ENCODE measurements at places on chromosomes 6 and 20.

DNA sequence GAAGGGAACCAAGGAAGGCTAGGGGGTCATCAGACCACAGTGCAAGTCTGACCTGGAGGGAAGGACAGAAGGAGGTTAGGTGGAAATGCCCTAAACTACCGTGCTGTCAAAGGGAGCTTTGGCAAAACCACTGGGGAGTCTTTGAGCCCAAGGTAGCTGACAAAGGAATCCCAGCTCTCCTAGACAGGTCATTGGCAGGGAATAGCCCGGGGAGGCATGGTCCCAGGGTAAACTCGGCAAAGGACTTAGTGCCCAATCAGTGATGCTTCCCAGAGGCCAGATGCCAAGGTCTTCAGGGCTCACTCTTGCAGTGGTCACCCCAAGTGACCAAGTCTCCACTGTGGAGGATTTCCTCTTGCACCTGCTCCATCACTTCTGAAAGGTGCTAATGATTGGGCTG, 102.3 kb upstream of the CDYL start:
- no peak for DNase-seq

- no peak for DNase-seq
These were observed 268.8 kb upstream of the PLCB4 start for GRCh38 chr20:8800089-8800488.

- DNase-seq: no peak
These were observed 45.2 kb downstream of the DPPA5 start for GRCh38 chr6:73308712-73309534.

DNA sequence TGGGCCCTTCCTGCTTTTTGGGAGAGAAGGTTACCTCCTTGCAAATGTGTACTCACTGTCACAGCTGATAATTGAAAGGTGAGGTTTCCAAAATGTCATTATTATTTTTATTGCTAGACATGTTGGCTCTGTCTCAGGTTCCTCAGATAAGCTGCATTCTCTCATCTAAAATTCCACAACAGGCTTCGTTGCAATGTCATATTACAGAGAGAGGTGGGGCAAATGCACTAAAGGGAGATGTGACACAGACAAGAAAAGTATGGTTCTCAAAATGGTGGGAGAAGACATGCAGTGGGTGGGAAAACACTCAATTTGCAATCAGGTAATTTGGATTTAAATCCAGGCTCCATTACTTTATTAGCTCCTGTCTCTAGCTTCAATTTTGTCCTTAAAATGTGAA, 256.4 kb upstream of the POU3F2 start:
- no peak for DNase-seq

- no peak for DNase-seq
These were observed 353.6 kb downstream of the MAFB start for GRCh38 chr20:40335437-40335836.

- DNase-seq: no peak
These were observed 11.6 kb downstream of the TNFAIP3 start for GRCh38 chr6:137878486-137879285.

DNA sequence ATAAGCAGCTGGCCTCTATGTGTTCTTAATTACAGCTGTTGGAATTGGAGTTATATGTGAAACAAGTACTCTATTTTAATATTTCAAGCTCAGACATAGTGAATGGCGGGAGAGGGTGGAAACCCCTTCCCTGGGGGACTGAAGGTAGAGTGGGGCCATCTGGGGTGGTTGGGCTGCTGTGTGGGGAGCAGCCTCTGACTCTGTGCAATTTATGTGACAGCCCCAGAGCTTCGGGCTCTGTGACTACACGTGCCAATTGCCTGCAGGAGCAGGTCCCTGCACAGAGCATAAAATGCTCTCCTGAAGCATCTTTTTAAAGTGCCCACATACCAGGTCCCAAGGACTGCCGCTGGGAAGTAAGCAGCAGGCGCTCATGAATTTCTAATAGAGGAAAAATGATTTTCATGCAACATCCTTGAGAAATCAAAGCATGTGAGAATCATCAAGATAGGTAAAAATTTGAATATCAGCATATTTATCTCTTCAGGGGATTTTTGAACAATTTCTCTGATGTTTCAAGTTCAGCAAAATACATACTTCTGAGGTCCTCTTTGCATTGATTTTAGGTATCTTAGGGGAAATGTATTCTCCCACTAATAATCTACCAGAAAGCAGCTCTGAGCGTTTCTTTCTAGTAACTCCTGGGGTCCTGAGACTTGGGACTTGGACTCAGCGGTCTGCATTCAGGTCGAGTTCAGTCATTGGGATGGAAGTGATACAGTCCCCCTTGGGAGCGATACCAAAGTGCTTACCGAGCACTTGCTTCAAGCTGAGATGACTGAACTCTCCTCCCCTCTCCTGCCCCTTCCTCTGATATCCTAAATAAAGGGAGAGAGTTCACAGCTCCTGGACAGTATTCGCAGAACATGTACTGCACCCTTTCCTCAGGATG, 40.0 kb downstream of the ALDH8A1 start:
- DNase-seq: no peak

DNA sequence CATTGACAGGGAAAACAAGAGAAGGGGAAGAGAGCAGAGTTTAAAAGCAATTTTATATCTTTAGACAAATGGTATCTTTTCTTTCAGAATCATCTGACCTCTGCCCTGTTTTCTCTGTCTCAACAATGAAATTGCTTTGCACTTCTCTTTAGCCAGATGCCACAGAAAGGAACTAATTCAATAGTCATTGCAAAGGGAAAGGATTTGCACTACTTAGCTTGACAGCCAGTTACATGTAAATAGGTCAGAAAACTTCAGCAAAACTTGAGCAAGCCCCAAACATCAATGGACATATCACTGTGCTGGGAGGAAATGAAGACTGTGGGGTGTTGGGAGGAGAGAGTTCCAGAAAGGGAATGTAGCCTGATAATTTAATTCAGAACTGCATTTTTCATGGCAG, 181.3 kb upstream of the FAM83B start:
- DNase-seq: no peak

- DNase-seq: no peak
These were observed 123.3 kb downstream of the ZFAND3 start for GRCh38 chr6:37942606-37943376.

DNA sequence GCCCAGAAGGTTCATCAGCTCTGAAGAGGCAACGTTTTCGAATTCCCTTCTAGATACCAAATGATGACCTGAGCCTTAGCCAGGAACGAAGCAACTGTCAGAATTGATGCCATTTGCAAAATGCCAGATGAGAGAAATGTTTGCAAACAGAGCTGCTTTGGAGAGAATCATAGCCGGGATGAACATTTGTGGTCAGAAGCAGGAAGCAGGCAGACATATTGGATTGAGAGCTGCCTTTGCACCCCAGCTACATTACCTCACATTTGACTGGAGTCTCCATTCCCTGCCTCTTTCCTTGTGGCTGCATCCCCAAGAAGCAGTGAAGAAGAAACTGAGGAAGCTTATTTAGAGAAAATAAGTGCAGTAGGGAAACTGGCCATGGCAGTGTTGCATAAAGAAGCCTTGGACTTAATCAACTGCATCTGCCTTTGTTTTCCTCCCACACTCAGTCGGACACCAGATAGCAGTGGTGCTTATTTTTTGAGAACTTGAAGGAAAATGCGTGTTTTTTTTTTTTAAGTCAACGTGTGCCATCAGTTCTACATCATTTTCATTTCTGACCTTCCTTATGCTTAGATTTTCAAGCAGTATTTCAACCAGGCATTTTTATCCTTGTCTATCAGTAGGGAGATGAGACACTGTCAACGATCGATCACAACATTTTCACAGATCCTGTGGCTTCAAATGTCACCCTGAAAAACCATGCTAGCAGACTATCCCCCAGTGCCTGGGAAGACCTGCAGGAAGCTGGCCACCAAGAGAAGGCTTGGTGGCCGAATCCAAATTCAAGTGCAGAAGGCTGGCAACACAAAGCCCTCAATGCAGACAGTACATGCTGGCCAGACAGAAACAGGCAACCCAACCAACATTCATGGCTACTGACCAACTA, 541.2 kb upstream of the JARID2 start:
- no peak for DNase-seq

GRCh38 chr6:26445934-26446667, 5.8 kb downstream of the BTN3A3 start:
- no peak for DNase-seq

DNA sequence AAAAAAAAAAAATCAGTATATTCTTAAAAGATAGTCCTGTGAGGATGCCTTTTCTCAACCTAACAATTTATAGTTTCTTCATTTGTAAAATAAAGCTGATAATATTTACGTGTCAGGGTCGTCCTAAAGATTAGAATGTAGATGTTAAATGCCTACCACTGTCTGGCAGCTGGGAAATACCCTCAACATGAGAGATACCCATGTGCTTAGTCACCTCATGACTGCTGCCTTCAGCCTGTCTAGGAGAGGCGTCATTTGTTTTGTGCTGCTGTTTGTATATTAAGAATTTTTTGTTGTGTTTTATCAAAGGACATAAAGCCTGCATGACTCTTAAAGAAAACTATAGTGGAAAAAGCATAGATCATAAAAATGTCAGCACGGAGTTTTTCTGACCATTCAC, 9.5 kb downstream of the FAM120B start:
- no peak for DNase-seq

DNA sequence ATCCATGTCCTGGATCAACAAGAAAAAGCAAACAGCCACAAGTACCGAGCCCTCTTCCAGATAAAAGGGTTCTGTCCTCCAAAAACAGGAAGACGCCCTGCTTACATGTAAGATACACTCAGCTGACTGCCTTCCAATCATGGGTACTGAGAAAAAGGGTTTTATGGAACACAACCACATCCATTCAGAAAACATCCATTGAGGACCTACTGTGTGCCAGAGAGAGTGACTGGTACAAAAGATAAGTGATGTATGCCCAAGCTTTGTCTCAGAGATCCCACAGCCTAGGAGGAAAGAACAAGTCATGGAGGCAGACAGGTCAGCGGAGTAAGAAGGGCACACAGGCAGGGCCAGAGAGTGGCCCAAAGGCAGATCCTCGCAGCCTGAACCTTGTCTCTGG, 94.8 kb upstream of the SSTR4 start:
- no peak for DNase-seq

- DNase-seq: no peak
These were observed 37.6 kb downstream of the ZMYND8 start for GRCh38 chr20:47318586-47319516.

- DNase-seq: no peak
These were observed 47.8 kb downstream of the TFEB start for GRCh38 chr6:41687501-41688175.

- no peak for DNase-seq
These were observed 16.4 kb upstream of the FNDC1 start for GRCh38 chr6:159152782-159153181.

DNA sequence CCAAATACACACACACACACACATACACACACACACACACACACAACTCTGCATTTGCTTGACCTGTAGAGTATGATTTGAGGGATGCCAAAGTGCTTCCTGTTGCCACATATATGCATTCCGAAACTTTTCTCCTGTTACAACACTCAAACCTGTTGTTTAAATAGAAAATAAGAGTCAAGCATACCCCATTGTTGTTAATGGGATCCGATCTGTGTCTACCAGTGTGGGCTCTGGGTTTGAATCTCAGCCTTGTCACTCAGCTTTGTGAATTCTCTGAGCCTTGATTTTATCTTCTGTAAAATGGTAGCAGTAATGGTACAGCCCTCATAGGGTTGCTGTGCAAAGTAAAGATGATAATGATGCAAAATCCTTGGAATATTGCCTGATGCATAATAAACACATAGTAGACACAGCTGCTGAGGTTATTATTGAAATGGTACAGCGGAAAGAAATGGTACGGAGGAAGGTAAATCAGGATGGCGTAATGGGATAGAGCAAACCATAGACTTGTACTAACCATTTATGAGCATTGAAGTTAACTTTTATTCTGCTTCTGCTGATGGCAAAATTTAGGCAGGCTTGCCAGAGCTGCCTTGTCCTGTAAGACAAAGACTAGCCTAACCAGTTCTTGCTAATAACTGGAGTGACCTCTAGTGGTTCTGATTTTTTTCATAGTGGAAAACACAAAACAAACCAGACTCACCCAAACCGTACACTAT, 113.5 kb upstream of the PHACTR1 start:
- DNase-seq: peak; percentile 50

DNA sequence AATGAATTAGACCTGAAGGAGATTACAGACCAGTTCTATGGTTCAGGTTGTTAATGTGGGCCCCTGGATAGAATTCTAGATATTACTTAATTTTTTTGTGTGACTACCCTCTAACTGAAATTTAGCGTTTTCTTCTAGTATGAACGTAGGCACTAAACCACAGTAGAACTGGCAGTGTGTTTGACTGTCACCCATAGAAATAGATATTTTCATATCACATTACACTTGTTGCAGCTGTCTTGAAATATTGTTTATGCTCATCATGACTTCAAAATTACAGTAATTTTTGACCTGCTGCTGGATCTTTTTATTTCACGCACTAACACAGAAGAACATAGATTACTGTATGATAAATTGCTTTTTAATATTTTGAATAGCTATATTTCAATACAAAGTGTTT, 31.6 kb downstream of the E2F3 start:
- DNase-seq: no peak

DNA sequence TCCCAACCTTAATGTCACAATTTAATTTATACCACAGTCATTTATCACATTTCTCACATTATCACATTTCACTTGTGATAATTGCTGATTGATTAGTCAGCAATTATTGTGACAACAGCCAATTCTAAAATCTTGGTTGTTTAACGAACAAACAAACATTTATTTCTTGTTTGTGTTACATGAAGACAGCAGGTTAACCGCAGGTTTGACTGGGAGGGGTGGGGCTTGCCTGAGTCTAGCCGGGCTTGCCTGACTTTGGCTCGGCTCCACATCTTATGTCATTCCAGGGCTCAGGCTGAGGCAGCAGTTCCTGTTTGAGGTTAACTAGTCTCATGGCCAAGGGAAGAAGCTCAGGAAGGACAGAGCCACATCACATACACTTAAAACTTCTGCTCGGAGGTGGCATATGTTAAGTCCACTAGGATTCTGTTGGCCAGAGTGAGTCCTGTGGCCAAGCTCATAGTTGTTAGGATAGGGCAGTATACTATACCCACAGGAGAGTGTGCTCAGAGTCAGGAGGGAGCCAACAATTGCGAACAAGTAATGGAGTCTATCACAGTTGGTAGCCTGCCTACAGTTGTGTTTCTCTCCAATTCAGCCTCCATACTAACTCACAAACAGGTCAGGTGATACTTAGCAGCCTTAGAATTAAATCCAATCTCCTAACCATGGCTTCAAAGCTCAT, 90.0 kb upstream of the IFNGR1 start:
- peak; percentile 12 for DNase-seq

DNA sequence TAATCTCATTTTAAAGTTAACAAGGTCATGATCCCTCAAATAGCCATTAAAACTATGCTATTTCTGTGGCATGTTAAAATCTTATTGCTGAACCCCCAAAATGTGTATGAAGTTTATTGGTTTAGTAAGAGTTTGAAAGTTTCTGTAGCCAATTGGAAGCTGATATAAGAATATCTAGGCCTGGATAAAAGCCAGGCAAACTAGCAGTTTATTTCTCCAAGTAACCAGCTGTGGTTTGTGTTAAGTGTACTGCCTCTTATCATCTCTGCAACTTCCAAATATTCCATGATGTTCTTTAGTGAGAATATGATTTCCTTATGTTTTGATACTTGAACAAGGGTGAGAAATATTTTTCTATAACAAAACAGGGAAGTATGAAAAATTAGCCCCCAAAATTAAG, 76.7 kb downstream of the PRSS35 start:
- no peak for DNase-seq

All from GM04503 (cell line).